Stimulated activated CD4-positive, alpha-beta T cell treated with anti-CD3 and anti-CD28 coated beads, Interleukin-1b, Interleukin-23, amount 100 ng/mL, for 24 hours (primary cell): ENCODE measurements at places on chromosomes 11 and 22.

- no peak for DNase-seq
These were observed 105.5 kb downstream of the CCDC83 start for GRCh38 chr11:85960678-85961077.

GRCh38 chr11:63427971-63428508, 58.5 kb downstream of the SLC22A9 start:
- DNase-seq = no peak

DNA sequence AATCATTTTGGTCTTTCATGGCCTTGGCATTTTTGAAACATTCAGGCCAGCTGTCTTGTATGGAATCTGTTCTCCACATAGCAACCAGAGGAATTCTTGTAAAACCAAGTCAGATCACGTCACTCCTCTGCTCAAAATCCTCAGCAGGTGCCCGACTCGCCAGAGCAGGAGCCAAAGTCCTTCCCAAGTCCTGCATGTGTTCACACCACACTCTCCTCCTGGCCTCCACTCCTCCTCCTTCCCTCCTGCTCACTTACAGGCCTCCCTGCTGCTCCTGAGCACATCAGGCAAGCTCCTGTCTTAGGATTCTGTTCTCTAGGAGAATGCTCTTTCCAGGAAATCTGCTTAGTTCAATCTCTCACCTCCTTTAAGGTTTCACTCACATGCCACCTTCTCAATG, 6.9 kb upstream of the PSMC3 start:
- no peak for DNase-seq

- DNase-seq = peak; percentile 16
These were observed 30.2 kb upstream of the APOBEC3A start for GRCh38 chr22:38927033-38927781.

DNA sequence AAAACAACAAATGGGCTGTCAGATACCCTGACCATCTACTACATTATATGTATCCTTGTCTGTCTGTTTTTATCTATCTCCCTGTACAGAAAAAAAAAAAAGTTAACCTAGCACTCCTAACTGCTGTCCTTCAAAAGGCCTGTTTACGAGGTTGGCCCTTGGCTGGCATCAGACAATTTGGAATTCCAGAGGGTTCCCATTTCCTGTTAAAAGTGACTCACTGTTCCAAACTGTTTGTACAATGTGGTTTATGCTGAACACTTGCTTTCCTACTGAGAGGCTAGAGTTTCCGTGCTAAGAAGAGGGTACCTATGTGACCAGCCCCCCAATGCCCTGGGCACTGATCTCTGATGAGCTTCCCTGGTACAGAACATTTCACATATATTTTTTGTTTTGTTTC, 65.9 kb upstream of the HMGXB4 start:
- no peak for DNase-seq

DNA sequence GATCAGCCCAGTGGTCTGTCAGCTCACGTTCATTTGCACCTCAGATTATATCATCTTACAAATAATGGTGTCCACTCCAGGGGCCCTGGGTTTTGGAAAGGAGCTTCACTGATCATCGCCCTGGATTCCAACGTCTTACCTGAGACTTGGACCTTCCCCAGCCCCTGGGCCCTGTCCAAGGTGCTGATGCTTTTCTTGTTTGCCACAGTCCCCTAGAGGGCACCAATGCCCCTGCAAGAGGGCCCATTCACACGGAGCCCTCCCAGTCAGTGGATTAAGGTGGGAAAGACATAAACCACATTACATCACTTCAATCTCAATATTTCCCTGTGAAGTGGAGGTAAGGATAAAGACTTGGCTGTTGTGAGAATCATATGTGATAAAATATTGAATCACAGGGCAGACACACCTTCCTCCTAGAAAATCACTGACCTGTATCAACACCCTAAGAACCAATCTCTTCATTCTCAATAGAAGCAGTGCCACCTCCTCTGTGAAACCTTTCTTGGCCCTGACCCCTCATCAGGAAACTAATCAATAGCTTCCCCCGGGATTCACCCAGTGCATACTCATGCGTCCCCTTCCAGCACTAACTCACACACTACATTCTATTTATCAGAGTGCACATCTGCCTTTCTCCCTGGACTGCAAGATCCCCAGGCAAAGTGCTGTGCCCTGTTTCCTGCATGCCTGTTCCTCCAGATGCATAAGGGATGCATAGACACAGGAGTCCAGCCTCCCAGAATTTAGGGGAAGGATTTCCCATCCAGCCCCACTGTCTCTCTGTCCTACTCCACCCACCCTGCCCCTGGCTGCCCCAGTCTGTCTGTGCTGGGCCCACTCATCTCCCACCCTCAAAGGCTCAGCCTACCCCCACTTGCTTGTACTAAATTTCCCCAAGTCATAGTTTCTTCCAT, 167.0 kb downstream of the BUD13 start:
- no peak for DNase-seq

DNA sequence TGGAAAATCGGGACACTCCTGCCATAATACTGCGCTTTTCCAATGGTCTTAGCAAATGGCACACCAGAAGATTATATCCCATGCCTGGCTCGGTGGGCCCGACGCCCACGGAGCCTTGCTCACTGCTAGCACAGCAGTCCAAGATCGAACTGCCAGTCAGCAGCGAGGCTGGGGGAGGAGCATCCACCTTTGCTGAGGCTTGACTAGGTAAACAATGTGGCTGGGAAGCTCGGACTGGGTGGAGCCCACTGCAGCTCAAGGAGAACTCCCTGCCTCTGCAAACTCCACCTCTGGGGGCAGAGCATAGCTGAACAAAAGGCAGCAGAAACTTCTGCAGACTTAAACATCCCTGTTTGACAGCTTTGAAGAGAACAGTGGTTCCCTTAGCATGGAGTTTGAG, 15.6 kb downstream of the PTH start:
- DNase-seq = no peak

- no peak for DNase-seq
These were observed 2.1 kb downstream of the C22orf23 start for GRCh38 chr22:37951305-37951704.

- no peak for DNase-seq
These were observed 10.1 kb downstream of the TCIRG1 start for GRCh38 chr11:68048681-68049508.

- no peak for DNase-seq
These were observed 656 bp downstream of the SRRD start for GRCh38 chr22:26484360-26484706.

DNA sequence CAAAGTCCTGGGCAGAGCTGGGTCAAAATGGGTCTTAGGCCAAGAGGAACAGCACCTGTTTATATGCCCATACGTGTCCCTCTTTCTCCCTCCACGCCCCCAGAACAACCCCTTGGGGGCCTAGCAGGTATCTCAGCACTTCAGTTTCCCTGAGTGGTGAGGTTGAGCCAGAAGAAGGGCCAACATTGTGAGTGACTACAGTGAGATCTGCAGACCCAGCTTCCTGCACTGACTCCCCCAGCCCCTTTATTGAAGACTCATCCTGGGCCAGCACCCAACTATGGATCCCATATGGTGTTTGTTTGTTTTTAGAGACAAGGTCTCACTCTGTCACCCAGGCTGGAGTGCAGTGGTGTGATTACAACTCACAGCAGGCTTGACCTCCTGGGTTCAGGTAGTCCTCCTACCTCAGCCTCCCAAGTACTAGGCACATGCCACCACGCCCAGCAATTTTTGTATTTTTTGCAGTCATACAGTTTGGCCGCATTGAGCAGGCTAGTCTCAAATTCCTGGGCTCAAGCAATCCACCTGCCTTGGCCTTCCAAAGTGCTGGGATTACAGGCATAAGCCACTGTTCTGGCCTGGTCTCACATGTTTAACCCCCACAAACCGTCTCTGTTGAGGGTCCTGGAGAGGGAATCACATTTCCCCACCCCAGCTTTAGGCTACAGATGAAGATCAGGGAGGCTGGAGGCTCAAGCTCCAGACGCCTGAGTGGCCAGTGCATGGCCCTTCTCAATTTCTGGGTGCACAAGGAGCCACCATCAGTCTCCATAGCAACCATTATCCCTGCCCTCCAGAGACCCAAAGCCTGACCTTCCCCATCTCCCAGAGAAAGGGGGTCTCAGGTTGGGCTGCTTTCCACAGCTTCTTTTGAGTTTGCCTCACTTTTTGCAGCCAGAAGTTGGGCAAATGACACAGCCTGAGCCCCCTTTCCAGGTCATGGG, 1.7 kb upstream of the LARGE2 start:
- DNase-seq = no peak

DNA sequence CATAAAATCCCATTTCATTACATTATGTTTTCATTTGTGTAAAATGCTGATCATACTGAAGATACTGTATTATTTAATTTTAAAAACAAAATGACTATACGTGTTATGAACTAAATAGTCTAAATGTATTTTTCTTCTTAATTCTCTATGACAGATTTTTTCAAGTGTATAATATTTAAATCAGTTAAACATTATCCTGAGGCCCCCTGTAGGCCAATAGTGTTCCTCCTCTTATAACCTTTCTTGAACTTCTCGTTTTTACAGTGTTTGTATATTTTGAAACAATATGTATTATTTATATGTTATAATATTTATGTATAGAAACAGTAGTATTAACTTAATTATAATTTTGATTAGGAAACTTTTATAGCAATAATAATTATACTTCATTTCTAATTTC, 151.1 kb upstream of the CHORDC1 start:
- no peak for DNase-seq

DNA sequence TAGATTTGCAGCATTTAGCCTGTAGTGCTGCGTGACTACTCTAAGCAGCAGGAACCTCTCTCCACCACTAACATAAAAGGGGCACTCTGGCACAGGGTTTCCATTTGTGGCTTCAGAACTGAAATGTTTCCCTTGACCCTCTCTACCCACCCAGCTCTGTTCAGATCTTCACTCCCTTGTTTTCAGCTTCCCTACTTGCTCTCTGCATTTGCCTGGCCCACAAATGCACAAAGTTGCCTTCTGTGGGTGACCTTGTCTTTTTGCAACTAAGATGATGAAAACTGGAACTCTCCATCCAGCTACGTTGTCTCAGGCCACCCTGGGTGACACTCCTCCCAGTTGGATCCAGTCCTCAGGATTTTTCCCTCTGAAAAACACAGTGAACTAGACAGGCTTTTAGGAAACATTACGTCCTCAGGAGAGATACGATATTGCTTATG, 19.8 kb upstream of the PSMA1 start:
- no peak for DNase-seq

DNA sequence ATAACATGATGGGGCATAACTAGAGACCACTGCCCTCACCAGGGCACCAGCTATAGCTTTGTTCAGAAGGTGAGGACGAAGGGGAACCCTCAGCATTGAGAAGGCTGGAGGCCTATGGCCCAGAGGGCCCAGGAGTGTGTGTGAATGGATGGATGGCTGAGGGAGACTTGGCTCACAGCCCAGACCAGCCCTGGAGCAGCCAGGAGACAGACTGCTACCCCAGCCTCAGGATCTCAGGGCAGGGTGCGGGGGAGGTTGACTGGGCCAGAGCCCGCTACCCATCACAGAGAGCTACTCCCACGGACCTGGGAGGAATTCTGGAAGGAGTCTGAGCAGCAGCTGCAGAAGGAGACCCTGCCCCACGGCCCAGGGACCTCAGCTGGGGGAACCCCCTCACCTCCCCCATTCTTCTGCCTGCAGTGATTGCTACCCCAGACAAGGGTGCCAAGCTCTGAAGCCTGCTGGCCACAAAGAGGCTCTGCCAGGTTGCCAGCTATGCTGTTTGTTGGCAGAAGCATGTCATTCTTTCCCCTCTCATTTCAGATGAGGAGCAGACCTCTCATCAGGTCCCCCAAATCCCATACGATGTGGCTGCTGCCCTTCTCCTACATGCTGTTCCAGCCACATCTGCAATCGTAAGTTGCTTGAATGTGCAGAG, 5.4 kb upstream of the CSDC2 start:
- DNase-seq = no peak

DNA sequence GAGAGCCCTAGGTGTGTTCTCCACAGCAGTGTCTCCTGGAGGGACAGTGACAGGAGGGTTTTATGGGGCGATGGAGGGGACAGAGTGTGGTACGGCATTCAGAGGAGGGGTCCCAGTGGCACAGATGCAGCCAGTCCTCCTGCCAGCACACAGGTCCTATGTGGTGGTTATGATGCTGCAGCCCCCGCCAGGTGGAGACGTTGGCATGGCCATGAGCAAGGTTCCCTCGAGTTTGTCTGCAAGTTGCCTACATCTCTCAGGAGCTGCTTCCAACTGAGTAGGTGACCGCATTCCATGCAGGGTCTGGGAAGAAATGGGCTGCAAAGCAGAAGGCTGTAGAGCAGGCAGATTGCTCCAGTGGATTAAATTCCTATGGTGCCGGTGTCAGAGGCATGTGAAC, 646.0 kb downstream of the TBC1D22A start:
- DNase-seq = no peak
